ENCODE measurements at places on chromosomes 1 and 21.

DNA sequence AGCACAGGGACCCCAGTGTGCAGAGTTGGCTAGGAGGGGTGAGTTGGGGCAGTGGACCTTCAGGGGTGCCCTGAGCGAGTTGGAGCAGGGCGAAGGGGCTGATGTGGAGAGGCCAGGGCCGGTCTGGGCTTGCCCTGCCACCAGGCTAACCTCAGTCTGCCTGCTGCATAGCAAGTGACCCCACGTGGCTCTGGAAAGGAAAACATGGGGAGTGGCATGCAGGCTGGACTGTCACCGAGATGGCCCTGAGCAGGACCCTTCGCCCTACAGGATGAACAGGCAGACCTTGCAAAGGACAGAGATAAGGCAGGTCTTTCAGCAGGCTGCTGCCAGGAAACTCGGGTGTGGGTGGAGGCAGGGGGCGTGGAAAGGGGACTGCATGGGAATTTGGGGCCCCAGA lies 51.5 kb downstream of the FOXO6 start:
- no peak overlapping the region for H3K27ac ChIP-seq
- H3K36me3 ChIP-seq = no peaks in the 10 kb centered on the region
- no peaks in the 10 kb centered on the region for H3K4me1 ChIP-seq

GRCh38 chr1:151963288-151963687 lies 30.4 kb downstream of the S100A10 start:
- H3K27me3 ChIP-seq = no peaks in the 10 kb centered on the region
- H3K36me3 ChIP-seq = no peaks in the 10 kb centered on the region
- no peaks in the 10 kb centered on the region for H3K4me1 ChIP-seq
- H3K4me3 ChIP-seq = no peak overlapping the region
- no peak overlapping the region for H3K27ac ChIP-seq

GRCh38 chr1:43286115-43286514 lies 734 bp upstream of the C1orf210 start:
- no peak overlapping the region for H3K4me3 ChIP-seq
- DNase-seq = no peak
- peaks cover 80% of the 10 kb centered on the region for H3K27me3 ChIP-seq

- peaks cover 5% of the 10 kb centered on the region for H3K36me3 ChIP-seq
- DNase-seq = peak; percentile 91
- no peaks in the 10 kb centered on the region for H3K27me3 ChIP-seq
- H3K27ac ChIP-seq = peak overlapping the region; percentile 98
These were observed 559 bp downstream of the BACH1 start for GRCh38 chr21:29299046-29299915.

All from K562 (cell line).